Fibroblast of skin of left biceps (primary cell): ENCODE measurements at places on chromosomes 5 and 9.
A peak's percentile ranks its signal among the peaks of the same experiment; 100 is the strongest.

GRCh38 chr5:14110680-14111079 lies 32.5 kb upstream of the TRIO start:
- peak; percentile 72 for DNase-seq

- no peak for DNase-seq
These were observed 72.2 kb downstream of the CAMSAP1 start for GRCh38 chr9:135835131-135835530.

DNA sequence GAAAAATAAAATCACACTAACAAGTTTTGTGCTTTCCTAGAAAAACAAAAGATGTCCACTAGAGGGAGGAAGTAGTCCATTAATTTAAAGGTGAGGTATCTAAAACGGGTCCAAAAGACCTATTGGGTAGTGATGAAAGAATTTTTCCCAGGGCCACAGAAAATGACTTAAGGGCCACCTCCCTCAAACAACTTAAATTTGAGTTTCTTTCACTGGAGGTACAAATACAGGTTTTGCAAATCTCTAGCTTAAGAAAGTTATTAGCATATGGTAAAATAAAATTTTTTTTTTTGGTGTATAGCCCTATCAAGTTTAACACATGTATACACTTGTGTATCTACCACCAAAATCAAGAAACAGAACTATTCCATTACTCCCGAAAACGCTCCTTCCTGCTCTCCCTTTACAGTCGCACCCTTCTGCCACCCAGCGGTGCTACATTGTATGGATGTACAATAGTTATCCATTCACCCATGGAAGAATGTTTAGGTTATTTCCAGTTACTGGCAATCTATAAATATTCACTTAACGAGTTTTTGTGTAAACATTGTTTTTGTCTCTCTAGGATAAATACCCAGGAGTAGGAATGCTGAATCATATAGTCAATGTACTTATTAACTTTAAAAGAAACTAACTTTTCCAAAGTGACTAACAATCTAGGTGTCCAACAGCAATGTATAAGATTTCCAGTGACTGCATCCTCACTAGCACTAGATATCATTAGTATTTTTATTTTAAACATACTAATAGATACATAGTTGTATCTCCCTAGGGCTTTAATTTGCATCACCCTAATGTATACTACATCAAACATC lies 21.9 kb downstream of the DEPDC1B start:
- no peak for DNase-seq

DNA sequence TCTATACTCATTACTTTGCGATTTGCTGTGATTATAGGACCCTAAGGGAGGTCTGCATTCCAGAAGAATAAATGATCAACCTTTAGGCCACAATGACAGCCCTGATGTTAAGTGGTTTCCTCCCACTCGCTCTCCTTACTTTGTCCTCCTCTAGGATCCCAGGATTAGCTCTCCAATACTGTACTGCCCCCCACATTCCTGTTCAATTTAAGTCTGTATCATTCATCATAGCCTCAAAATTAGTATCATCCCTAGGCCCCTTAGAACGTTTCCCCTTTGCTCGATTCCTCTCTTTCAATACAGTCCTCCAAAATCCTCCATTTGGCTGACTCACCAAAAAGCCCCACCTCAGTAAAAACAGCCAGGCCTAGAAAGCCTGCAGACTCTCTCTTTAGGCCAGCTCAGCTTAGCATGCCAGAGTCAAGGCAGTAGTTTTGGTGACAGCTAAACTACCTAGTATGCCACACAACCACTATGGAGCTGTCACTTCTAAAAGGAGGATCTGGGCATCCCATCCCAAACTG lies 24.4 kb downstream of the RNF145 start:
- DNase-seq: peak; percentile 82

- no peak for DNase-seq
These were observed 3.7 kb downstream of the BAAT start for GRCh38 chr9:101381118-101381517.

DNA sequence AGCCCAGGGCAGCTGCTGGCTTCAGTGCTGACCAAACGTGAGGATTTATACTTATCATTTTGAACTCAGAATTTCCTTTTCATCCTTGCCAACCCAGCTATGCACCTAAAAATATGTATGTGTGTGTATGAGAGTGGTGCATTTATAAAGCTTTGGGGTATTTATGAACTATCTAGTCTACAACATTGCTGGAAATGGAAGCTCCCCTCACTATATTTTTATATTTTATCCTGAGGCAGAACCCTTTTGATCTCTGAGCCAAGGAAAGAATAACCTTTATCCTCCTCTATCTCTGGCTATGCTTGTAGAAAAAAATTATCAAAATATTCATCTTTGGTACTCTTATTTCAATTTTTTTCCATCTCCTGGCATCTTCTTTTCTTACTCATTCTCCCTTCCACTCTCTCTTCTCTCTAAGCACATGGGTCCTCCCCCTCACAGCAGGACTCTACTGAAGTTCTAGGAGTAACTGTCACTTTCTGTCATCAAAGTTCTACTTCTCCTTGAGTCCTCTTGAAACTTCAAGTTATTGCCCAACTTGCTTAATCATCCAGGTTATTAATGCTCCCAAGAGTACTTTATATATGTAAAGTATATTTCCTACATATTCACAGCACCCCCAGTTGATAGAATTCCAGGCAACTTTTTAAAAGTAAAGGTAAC lies 190.9 kb downstream of the HINT1 start:
- DNase-seq: no peak
